Lung (tissue), 17 donors: ENCODE measurements at places on chromosomes 3 and 15. TPM values are rescaled to one million over a fixed set of nuclear protein-coding genes. Genes with fewer than 3 reads are reported as not detected.

The ECT2 gene
- total RNA-seq, result 19.5 TPM

The GOLGA6L2 gene
- not detected for total RNA-seq

The MORC1 gene
- total RNA-seq, result not detected

The CEP19 gene
- 3.1 TPM for total RNA-seq

The MSL2 gene
- 44.0 TPM for total RNA-seq

The DUOXA1 gene
- 203 TPM for total RNA-seq

GRCh38 chr3:114893361-114893760 is 253.7 kb downstream of the ZBTB20 start:
- no peaks in the 10 kb centered on the region for H3K27me3 ChIP-seq
- H3K27ac ChIP-seq, result no peak overlapping the region
- DNase-seq, result no peak
- no peaks in the 10 kb centered on the region for H3K36me3 ChIP-seq

DNA sequence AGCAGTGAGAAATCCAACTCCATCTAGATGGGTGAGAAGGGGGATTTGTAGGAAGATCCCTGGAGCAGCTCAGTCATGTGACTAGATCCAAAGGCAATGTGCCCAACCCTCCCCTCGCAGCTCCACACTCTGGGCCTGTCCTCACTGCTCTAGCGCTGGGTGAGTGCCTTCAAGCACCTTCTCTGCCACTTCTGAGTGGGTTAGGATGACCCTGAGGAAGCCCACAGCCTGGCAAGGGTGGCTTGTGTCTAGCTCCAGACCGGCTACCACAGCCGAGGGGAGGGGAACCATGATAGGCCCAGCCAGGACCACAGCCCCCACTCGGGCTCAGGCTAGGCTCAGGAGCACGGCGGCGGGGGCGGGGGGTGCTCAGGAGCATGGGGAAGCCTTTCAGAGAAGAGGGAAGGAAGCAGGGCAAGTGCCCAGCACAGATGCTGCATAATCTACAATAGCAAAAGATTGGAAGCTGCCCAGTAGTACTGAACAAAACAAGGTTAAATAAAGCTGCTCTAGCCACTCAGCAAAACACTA is 1.7 kb downstream of the SPATA12 start:
- DNase-seq, result no peak
- no peak overlapping the region for H3K4me3 ChIP-seq
- H3K27me3 ChIP-seq, result no peaks in the 10 kb centered on the region
- H3K4me1 ChIP-seq, result no peaks in the 10 kb centered on the region
- peak overlapping the region; percentile 35 for H3K27ac ChIP-seq

The GRK7 gene
- total RNA-seq, result 0.06 TPM
